NCI-H446 treated with DMSO at 0.1 percent for 48 hours (cell line): ENCODE measurements at places on chromosomes 2 and 18.

- no peak for DNase-seq
Measured at GRCh38 chr2:205296959-205297358, 385.3 kb upstream of the NRP2 start.

GRCh38 chr2:235545339-235546150 lies 51.7 kb downstream of the AGAP1 start:
- DNase-seq, result no peak

GRCh38 chr18:49677762-49678413 lies 116.0 kb downstream of the LIPG start:
- no peak for DNase-seq

DNA sequence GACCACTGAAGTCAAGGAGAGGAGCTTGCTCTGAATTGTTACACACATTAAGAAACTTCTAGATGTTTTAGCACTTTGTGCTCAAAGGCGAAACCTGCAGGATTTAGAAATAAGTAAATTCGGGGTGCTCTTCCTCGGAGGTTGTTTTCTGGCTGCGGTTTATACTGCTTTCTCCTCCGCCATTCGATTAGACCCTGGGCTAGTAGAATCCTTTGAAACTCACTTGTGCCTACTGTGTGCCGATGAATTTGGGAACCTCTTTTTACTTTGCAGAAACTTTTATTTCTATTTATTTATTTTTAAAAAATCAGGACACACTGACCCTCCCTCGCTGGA lies 3.5 kb downstream of the MEIS1 start:
- no peak for DNase-seq

DNA sequence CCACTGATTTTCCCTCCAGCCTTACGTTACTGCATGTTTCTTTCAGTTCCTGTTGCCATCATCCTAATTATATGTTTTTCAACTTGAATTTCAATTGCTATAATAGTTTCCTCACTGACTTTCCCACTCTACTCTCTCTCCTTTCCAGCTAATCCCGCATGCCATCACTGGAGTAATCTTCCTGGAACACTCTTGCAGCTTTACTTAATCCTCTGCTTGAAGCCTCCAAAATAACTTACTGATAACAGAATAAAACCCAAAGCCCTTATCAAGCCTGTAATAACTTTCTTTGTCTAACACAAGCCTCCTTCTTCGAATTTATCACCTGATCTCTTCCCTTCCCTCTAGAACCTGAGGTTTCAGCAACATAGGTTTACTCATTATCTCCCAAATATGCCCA lies 237.3 kb downstream of the LTBP1 start:
- no peak for DNase-seq
